ENCODE measurements at places on chromosomes 11 and 22.

GRCh38 chr11:72969894-72970335, 155.7 kb downstream of the ATG16L2 start:
- no peak for DNase-seq

GRCh38 chr11:68541991-68542390, 81.4 kb downstream of the PPP6R3 start:
- no peak for DNase-seq

- DNase-seq: no peak
Observed at GRCh38 chr22:44807232-44807631, 54.9 kb downstream of the ARHGAP8 start.

- no peak for DNase-seq
Observed at GRCh38 chr11:97223647-97224046, 833.8 kb downstream of the JRKL start.

DNA sequence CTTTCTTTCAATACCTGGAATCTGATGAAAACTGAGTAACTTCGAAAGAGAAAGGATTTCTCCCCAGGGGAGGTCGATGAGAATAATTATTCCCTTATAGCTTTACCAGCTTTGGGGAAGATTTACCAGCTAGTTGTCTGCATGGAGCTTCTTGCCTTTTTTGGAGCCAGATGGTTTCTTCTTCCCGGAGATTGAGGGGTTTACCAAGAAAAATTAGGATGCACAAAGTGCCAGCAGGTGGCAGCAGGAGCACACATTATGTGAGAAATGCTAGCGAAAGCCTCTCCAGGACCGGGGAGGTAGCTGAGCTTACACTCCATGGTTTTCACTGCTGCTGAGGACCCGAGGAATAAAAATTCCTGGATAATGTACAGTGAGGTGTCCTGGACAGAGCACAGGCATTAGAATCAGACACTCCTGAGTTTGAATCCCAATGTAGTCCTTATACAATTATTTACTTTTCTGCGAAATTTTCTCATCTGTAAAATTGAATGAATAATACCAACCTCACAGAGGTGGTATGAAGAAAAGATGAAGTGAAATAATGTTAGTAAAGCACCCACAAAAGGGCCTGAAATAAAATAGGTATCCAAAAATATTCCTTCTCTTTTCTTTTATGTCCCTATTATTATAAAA, 46.0 kb upstream of the PARVA start:
- DNase-seq: peak; percentile 71

DNA sequence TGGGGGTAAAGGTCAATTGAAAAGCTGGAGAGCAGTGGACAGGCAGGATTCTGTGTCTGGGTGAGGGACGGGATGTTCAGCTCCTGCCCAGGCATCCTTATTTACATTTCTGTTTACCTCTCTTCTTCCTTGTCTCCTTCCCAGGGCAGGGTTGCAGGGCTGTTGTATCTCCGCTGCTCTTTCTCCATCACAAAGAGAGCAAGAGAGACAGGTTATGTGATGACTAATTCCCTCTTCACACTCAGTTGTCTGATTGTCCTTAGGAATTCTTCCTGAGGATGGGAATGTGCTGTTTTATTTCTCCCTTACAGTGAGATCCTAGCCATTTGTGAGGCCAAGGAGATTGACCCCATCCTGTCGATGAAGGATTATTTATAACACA, 104.9 kb downstream of the VPREB1 start:
- no peak for DNase-seq

DNA sequence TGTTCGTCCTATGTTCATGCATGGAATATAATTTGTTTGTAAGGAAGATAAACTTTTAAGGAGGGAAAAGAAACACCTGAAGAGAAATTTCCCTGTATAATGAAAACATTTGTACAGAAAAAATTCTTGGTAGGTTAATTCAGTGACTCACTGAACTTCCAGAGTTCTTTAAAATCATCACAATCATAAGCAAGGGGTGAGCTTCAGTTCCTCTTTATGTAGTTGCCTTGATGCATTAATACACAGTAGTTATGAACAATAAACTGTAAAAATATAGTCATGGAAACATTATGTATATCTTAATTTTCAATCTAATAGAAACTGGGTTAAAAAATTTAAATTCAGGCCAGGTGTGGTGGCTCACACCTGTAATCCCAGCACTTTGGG, 1.1 kb upstream of the C11orf65 start:
- no peak for DNase-seq

GRCh38 chr11:46438211-46438610, 46.6 kb upstream of the CHRM4 start:
- DNase-seq: no peak

GRCh38 chr11:8293171-8293570, 29.5 kb upstream of the LMO1 start:
- DNase-seq: no peak

DNA sequence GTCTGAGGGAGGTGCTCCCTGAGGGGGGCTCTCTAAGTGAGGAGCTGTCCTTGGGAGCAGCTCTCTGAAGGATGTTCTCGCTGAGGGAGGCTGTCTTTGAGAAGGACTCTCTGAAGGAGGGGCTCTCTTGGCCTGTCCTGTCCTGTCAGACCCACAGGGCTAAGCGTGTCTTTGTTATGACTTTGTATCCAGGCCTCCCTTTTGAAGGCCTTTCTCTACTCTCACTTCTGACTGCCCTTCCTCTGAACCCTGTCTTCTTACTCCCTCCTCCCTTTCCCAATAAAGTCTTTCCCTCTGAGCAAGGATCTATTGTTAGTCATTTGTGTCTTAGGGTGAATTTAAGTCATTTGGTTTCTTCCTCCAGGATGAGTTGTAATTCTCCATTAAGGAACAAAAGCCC, 330.1 kb upstream of the PLET1 start:
- DNase-seq: no peak

- DNase-seq: peak; percentile 45
Observed at GRCh38 chr22:21587803-21588611, 20.5 kb downstream of the UBE2L3 start.

GRCh38 chr11:13053255-13053917, 44.3 kb downstream of the RASSF10 start:
- DNase-seq: no peak

- DNase-seq: no peak
Observed at GRCh38 chr11:93490996-93491618, 52.1 kb downstream of the SMCO4 start.

DNA sequence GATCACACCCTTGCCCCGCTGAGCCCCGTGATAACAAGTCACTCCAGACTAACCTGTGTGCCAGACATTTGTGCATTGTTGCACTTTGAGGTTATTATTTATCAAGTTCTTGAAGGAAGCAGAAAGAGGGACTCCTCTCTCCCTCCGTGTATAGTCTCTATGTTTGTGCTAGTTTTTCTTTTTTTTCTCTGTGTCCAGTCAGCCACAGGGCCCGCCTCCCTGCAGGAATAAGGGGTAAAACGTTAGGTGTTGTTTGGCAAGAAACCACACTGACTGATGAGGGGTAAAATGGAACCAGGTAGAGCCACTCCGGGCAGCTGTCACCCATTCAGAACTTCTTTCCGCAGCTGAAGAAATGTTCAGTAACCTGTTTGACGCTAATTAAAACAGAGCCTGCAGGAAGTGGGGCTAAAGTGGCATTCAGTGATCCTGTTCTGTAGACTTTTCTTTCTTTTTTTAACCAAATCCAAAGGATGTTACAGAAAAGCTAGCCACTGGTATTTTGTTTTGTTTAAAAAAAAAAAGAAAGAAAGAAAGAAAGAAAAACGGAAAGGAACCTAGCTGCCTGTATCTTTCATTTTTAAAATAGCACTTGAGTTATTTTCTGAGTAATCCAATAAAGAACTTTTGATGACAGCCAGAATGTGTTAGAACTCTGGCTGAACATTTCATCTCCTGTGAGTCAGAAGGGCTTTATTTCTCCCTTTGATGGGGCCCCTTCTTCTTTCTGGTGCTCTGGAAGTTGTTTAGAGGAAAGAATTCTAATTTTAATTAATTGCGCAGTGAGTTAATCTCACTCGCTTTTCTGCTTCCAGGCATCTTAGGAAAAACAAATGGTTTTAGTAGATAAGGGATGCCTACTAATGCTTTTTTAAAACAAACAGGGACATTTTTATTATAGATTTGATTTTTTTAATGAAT, 58.2 kb downstream of the COMMD9 start:
- no peak for DNase-seq

DNA sequence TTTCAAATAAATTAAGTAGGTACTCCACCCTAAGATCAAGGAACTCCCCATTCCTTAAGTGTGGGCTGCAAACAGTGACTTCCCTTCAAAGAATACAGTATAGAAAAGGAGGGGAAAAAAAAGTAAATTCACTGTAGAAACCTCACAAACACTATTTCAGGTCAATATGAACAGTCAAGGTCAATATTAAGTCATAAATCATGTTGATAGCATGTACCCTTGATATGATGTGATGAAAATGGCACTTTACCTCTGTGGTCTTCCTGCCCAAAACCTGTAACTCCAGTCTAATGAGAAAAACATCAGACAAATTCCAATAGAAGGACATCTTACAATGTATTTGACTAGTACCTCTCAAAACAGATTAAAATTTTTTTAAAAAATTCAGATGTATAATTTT, 8.2 kb downstream of the CKAP5 start:
- no peak for DNase-seq

DNA sequence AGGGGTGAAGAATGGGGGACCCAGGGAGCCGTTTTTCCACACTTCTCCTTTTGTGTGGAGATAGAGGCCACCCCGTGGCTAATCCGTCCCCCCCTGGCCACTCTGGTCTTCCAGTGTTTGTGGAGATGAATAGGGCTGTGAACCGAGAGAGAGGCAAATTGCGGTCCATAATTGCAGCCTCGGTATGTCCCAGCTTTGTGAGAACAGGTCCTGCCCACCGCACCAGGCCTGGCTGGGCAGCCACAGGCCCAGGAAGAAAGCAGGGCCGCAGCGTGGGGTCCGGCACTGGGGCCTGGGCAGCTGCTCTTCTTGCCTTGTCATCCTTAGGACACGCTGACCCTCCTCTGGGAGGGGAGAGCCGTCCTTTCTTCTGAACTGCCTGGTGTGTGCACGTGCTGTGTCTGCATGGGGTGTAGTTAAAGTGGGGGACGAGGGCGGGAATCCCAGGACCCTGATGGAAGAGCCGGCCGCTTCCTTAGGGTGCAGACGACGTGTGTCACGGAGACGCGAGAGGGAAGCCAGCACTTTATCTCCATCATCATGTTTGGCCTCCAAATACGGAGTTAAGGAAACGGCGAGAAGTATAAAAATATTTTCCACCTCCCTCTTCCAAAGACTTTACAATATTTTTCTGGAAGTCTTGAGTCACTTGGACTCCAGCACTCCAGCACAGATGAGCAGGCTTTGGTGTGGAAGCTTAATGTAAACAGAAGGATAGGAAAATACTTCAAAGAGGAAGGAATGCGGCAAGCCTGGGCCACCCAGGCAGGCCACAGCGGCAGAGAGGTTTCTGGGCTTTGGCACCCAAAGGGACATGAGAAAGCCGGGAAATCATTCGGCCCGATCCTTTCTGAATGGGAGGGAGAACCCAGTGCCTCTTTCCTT, 1248.4 kb downstream of the BRD1 start:
- no peak for DNase-seq

- no peak for DNase-seq
Observed at GRCh38 chr22:45602004-45602733, 69.5 kb upstream of the ATXN10 start.

GRCh38 chr11:76808996-76809395, 25.8 kb downstream of the TSKU start:
- DNase-seq: no peak

DNA sequence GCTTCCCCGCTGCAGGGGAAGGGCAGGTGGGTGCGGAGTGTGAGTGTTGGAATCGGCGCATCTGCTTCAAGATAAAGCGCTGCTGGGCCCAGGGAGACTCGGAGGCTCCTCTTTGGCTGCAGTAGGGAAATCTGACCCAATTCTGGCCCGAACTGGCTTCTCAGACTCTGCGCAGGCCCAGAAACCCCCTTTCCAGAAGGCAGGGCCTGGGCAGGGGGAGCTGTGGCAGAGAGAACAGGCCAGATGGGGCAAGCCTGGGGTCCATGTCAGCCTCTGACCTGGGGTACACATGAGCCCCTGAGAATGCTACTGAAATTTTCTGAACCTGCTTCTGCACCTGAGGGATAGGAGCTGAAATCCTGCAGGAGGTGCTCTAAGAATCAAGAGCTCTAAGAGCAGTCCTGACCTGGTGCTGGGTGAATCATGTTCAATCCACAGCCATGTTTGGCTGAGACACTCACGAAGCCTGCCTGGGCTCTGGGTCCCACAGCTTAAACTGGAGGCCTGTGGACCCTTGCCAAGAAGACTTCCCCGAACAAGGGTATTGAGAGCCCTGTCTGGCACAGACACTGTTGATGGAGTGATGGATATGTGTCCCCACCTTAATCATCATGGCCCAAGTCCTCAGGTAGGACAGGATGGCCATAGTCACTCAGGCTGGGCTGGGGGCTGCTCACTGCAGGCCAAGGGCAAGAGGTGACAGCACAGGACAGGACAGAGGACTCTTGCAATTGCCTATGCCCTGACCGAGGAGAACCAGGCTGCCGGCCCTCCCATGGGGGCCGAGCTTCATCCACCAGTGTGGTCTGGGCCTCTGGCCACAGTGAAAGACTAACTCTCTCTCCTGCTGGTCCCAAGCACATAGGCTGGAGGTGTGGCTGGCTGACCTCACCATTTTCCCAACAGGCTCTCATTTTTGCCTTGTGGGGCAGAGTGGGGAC, 6.9 kb downstream of the RAB3IL1 start:
- DNase-seq: no peak

DNA sequence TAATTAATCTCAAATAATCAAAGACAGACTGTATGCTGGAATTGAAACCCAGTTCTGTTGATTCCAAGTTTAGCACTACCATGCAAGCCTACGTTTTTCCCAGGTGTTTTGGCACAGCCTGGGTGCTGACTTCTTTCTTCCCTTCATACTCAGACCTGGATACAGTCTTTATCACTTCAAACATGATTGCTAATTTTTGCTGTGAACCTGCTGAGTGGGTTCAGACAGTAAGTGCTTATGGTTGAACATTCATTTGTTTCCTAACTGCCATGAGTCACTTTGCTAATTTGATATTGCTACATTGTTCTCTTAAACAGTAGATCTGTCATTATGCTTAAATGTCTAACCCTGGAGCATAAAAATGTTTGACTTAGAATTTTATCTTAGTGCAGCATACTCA, 12.2 kb downstream of the PAAF1 start:
- no peak for DNase-seq

DNA sequence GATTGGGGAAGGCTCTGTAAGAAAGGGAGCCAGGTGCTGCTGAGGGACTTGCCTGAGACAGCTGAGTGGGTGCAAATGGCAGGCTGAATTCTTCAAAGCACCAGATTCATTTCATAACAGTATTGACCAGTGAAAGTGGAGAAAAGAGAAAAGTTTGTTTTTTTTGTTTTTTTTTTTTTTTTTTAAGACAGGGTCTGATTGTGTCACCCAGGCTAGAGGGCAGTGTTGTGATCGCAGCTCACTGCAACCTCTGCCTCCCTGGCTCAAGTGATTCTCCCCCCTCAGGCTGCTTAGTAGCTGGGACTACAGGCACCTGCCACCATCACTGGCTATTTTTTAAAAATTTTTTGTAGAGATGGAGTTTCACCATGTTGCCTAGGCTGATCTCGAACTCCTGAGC, 494.0 kb downstream of the MIAT start:
- DNase-seq: no peak

Measured in AG04450 (cell line).